ENCODE measurements at places on chromosomes 5 and 9.

- no peaks in the 10 kb centered on the region for H3K36me3 ChIP-seq
- no peak for DNase-seq
- H3K27ac ChIP-seq = no peak overlapping the region
- H3K4me3 ChIP-seq = no peak overlapping the region
- H3K4me1 ChIP-seq = no peaks in the 10 kb centered on the region
Measured at GRCh38 chr5:152813526-152813925, 408.4 kb upstream of the NMUR2 start.

DNA sequence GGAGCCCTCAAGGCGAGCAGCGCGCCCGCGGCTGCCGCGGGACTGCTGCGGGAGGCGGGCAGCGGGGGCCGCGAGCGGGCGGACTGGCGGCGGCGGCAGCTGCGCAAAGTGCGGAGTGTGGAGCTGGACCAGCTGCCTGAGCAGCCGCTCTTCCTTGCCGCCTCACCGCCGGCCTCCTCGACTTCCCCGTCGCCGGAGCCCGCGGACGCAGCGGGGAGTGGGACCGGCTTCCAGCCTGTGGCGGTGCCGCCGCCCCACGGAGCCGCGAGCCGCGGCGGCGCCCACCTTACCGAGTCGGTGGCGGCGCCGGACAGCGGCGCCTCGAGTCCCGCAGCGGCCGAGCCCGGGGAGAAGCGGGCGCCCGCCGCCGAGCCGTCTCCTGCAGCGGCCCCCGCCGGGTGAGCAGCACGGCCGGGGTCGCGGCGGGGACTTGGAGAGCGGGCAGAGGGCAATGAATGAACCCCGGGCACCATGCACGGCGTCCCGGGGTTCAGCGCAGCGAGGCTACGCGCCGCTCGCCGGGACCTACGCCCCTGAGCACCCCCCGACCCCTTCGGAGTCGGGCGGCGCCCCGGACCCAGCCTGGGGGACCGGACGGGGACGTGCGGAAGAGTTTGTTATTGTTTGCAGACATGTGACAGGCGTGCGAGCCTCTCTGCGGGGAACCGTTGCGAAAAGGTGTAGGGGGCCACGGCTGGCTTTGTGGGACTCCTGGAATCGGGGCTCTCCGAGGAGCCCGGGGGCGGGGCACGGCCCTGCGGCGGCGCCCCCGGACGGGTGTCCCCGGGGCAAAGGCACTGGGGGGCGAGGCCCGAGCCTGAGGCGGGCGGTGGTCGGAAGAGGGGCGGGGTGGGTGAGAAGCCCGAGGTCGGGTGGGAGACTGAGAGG, 553 bp downstream of the MAP3K1 start:
- peak overlapping the region; percentile 94 for H3K27ac ChIP-seq
- peak overlapping the region; percentile 96 for H3K4me3 ChIP-seq
- H3K4me1 ChIP-seq = peaks cover 49% of the 10 kb centered on the region
- peaks cover 3% of the 10 kb centered on the region for H3K27me3 ChIP-seq
- H3K36me3 ChIP-seq = peaks cover 30% of the 10 kb centered on the region
- peak; percentile 58 for DNase-seq

- H3K4me1 ChIP-seq = peaks cover 36% of the 10 kb centered on the region
- H3K27me3 ChIP-seq = peaks cover 3% of the 10 kb centered on the region
- peak within 1 kb of the TSS; percentile 28 for H3K27ac ChIP-seq
- H3K4me3 ChIP-seq = peak within 1 kb of the TSS; percentile 78
- no peaks in the 10 kb centered on the region for H3K36me3 ChIP-seq
Measured at GRCh38 chr5:122845229-122846050, at the start of gene SNX24. Gene SNX24, plus strand, starts transcription at chr5:122845613. Its CDS starts 21 bp downstream, at chr5:122845634.

GRCh38 chr9:121023064-121023463, 27.0 kb downstream of the C5 start:
- H3K4me3 ChIP-seq = no peak overlapping the region
- DNase-seq = no peak
- H3K27me3 ChIP-seq = no peaks in the 10 kb centered on the region
- H3K27ac ChIP-seq = no peak overlapping the region
- H3K4me1 ChIP-seq = no peaks in the 10 kb centered on the region

GRCh38 chr5:67149951-67150523, 46.6 kb downstream of the CD180 start:
- DNase-seq = no peak
- peaks cover 43% of the 10 kb centered on the region for H3K36me3 ChIP-seq
- H3K4me1 ChIP-seq = peaks cover 2% of the 10 kb centered on the region
- no peak overlapping the region for H3K27ac ChIP-seq
- no peaks in the 10 kb centered on the region for H3K27me3 ChIP-seq

DNA sequence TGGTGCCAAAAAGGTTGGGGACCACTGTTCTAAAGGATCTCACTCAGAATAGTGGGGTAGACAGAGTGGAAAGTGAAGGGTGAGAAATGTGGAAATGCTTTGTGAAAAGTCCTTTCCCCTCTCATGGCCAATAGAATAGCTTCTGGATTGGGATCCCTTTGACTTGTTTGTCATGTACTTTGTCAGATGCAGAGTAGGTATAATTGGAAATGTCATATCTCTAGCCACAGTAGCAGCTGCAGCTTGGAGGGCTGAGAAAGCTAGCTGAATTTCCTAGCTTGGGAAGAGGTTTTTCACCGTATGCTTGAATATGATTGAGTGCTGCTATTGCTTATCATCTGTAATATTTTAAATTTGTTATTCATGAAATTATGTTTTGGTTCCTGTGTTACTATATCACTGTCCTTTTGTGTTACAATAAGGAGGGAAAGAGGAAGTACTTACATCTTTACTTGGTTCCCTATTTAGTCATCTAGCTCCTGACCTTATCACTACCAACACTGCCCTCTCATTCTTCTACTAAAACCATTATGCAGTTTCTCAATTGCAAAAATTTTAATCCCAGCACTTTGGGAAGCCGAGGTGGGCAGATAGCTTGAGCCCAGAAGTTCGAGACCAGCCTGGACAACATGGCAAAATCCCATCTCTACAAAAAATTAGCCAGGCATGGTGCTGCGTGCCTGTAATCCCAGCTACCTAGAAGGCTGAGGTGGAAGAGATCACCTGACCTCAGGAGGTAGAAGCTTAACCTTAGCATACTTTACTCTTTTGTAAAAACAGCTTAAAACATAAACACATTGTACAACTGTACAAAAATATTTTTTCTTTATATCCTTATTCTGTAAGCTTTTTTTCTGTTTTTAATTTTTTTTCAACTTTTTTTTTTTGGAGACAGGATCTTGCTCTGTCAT, 12.4 kb downstream of the SLC30A5 start:
- H3K27me3 ChIP-seq = no peaks in the 10 kb centered on the region
- peaks cover 54% of the 10 kb centered on the region for H3K36me3 ChIP-seq
- DNase-seq = no peak
- no peak overlapping the region for H3K27ac ChIP-seq

GRCh38 chr9:14432666-14433350, 118.9 kb upstream of the NFIB start:
- H3K27me3 ChIP-seq = peaks cover 2% of the 10 kb centered on the region
- no peaks in the 10 kb centered on the region for H3K4me1 ChIP-seq
- no peak for DNase-seq

GRCh38 chr5:138844812-138845513, 30.2 kb downstream of the LRRTM2 start:
- DNase-seq = no peak
- H3K27ac ChIP-seq = no peak overlapping the region
- H3K4me1 ChIP-seq = peaks cover 5% of the 10 kb centered on the region
- no peaks in the 10 kb centered on the region for H3K27me3 ChIP-seq
- no peak overlapping the region for H3K4me3 ChIP-seq
- no peaks in the 10 kb centered on the region for H3K36me3 ChIP-seq

DNA sequence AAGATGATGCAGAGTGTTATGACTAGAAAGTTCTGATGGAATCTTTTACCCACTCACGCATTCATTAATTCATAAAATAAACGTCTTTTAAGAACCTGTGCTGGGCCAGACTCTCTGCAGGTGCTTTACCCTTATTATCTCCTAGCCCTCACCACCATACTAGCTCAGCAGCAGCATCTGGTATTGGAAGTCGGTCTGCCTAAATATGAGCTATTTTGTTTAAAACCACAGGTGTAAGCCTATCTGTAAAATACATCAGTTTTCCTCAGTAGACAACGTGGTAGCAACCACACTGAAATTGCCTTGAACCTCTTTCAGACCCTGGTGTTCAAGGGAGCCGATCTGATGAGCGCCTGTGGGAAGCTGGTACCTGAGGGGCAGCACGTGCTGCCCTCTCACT, 69.4 kb downstream of the PPIC start:
- H3K4me3 ChIP-seq = no peak overlapping the region
- H3K27ac ChIP-seq = no peak overlapping the region
- no peaks in the 10 kb centered on the region for H3K36me3 ChIP-seq
- H3K27me3 ChIP-seq = no peaks in the 10 kb centered on the region
- H3K4me1 ChIP-seq = no peaks in the 10 kb centered on the region

- no peaks in the 10 kb centered on the region for H3K36me3 ChIP-seq
- DNase-seq = no peak
Measured at GRCh38 chr5:110965773-110966581, 105.5 kb upstream of the TSLP start.

GRCh38 chr5:27315363-27316270, 277.2 kb upstream of the CDH9 start:
- H3K4me1 ChIP-seq = no peaks in the 10 kb centered on the region
- no peak overlapping the region for H3K4me3 ChIP-seq
- no peak overlapping the region for H3K27ac ChIP-seq

DNA sequence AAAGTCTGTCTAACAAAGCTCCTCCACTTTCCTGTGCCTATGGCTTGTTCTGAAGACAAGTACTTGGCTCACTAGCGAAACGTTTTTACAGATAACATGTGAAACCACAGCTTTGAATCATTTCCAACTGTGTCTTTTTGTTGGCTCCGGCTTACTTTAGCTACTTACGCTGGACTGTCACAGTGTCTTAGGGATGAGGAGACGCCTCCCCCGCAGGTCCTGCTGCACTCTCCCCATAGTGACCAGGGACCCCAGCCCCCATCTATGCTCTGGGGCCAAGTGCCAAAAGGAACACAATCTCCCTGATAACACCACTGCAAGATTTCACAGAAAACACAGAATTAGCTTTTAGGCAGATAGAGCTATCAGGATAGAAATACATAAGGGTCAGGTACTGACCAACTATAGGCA, 219.1 kb downstream of the ADAMTS6 start:
- H3K4me1 ChIP-seq = no peaks in the 10 kb centered on the region
- H3K27me3 ChIP-seq = peaks cover 9% of the 10 kb centered on the region
- no peak overlapping the region for H3K27ac ChIP-seq

Measured in activated CD4-positive, alpha-beta memory T cell treated with anti-CD3 and anti-CD28 coated beads, Interleukin-2, amount 10 ng/mL, durations not matched to agents 7 days and 5 days (primary cell).